Activated T-cell treated with anti-CD3 and anti-CD28 coated beads, Interleukin-2, amount 50 U/mL, for 48 hours (primary cell): ENCODE measurements at places on chromosomes 3 and 15.

DNA sequence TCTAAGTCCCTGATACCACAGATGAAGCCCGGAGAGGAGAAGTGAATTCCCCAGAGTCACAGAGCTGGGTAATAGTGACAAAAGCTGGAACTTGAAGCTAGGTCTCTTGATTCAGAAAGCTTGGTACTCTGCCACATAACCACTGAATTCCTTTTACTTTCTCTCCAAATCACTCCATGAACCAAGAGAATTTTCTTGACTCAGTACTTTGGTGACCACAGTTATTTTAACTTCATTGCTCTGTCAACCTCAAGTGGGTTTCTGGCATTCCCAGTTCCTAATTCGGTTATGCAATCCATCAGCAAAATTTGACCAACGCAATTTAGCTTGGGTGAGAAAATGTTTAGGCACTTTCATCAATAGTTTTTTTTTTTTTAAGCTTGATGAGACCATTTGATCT, 61.0 kb upstream of the PPARG start:
- DNase-seq = no peak

DNA sequence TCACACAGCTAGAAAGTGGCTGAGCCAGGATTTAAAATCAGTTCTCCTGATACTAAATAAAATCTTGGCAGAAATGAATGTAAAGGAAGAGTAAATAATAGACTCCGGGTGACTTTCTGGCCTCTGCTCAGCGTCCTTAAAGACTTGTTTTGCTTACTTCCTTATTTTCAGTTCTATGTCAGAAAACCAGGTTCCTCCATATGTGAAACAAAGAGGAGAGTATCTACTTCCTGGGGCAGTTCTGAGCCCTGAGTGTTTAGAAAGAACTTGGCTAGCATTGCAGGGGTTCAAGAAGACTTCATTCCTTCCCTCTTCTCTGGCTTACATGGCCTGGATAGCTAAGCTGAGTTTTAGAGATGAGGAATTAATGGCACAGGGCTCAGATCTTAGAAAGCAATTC, 222.8 kb upstream of the TLE3 start:
- DNase-seq = no peak

DNA sequence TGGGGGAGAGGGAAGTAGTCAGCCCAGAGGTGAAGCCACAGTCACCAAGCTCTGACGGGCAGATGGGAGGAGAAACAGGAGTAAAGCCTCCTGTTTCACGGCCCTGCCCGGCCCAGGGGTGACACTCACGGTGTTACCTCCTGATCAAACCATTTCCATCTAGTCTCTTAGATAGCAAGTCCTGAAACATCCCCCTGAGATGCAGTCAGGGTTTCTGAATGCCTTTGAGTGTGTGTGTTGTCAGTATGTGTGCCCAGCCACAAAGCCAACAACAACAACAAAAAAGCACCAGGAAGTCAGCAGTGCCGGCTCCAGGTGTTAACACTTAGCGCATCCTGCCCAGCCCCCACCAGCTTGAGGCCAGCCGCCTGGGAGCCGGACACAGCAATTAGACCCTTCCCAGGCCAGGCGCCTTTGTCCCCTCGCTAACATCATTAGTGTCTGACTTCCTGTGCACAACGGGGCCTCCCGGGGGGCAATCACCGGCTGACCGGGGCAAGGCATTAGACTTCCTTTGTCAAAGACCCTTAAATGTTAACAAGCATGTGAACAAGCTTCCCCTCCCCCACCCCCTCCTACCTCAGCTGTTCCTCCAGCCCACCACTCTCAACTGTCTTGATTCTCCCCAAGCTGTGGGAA, 34.5 kb downstream of the IL17RD start:
- no peak for DNase-seq

- no peak for DNase-seq
Observed at GRCh38 chr3:115363071-115363470, 216.0 kb upstream of the ZBTB20 start.

- no peak for DNase-seq
Observed at GRCh38 chr3:17207979-17208378, 323.2 kb downstream of the PLCL2 start.

- peak; percentile 74 for DNase-seq
Observed at GRCh38 chr15:78308422-78309032, 9.1 kb upstream of the SKIC8 start.

DNA sequence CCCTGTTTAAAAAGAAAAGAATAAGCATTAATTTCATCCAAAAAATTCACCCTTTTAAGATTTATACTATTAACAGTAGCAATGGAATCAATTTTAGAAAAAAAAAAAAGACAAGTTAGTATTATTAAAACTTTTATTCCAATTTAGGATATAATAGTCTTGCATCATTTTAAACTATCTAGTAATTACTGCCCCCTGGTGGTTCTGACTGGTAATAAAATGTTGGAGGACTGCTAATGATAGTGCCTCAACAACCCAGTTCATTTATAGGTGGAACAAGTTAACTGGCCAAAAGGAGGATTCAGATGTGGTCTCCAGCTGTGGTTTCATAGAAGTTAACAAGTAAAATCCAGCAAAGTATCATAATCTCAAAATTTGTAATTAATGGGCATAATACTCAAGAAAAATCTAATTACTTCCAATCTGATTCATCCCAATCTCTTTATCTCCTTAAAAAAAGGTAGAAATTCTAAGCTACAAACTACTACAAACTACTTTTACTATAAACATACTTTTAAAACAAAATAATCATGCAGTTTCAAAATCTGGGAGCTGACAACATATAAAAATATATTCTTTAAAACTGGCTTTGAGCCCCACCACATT, 30.7 kb upstream of the WDR49 start:
- DNase-seq = no peak

GRCh38 chr15:57549935-57550334, 41.8 kb upstream of the MYZAP start:
- DNase-seq = no peak

DNA sequence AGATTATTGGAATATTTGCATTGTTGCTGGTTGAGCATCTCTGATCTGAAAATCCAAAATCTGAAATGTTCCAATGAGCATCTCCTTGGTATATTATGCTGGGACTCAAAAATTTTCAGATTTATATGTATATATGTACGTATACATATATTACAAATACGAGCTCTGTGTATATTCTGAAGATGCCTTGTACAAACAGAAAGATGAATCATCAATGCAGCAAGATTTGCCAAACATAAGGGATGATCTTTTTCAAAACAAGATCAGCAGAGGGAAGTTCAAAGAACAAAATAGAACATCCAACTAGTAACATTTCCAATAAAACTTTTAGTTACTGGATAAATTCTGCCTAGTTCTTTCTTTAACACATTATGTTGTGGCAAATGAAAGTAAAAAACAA, 42.5 kb downstream of the HERC1 start:
- DNase-seq = no peak
